Karpas-422 (cell line): ENCODE measurements at places on chromosomes 7 and 10. TPM values are rescaled to one million over a fixed set of nuclear protein-coding genes. Genes with fewer than 3 reads are reported as not detected.

The TFAM gene
- total RNA-seq, result 56.5 and 76.4 TPM in 2 replicates

The ANKRD30A gene
- not detected in 2 replicates for total RNA-seq

The ERVW-1 gene
- total RNA-seq, result not detected in 2 replicates

The MEOX2 gene
- not detected in 2 replicates for total RNA-seq

The CYP2E1 gene
- total RNA-seq, result 0.61 TPM in 1 of 2 replicates, not detected in the other

The NANOS1 gene
- 1.6 and 3.1 TPM in 2 replicates for total RNA-seq

The ASIC3 gene
- 4.5 and 6.2 TPM in 2 replicates for total RNA-seq

The MTURN gene
- total RNA-seq, result 80.2 and 89.4 TPM in 2 replicates

The FBXW4 gene
- total RNA-seq, result 31.0 and 42.9 TPM in 2 replicates

The SEMA4G gene
- total RNA-seq, result not detected in 2 replicates

The ELMO1 gene
- 87.7 and 137 TPM in 2 replicates for total RNA-seq

The FGFR2 gene
- not detected in 2 replicates for total RNA-seq

The ZNF22 gene
- 34.9 and 53.2 TPM in 2 replicates for total RNA-seq

The ZNF467 gene
- 0.71 TPM in 1 of 2 replicates, not detected in the other for total RNA-seq

The ANKRD16 gene
- total RNA-seq, result 12.8 and 29.5 TPM in 2 replicates

The PAPOLB gene
- total RNA-seq, result not detected in 2 replicates

The CRHR2 gene
- total RNA-seq, result not detected in 2 replicates

The LIPN gene
- not detected in 2 replicates for total RNA-seq

The MDFIC gene
- total RNA-seq, result not detected in 2 replicates

The SLC18A3 gene
- total RNA-seq, result not detected in 2 replicates

The PTEN gene
- 161 and 281 TPM in 2 replicates for total RNA-seq
